ENCODE measurements at places on chromosomes 12 and 14.

- DNase-seq, result peak; percentile 47
Observed at GRCh38 chr12:108234158-108234557, 105.0 kb downstream of the CMKLR1 start.

DNA sequence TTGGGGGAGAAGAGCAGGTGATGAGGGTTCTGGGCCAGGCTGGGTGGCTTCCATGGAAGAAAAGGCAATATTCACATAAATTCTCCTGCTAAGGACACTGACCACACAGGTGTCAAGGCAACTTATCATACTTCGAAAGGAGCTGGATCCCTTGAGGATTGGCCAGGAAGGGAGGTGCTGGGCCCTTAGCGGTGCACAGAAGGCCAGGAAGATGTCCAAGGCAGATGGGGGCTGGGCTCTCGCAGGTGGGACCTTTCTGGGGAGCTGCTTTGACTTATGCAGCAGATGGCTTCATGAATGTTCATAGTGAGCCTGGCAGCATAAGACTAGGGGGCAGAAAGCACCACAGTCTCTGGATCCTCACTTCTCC, 3.9 kb downstream of the CD63 start:
- DNase-seq, result no peak

GRCh38 chr14:54650331-54650958, 83.5 kb downstream of the SAMD4A start:
- peak; percentile 92 for DNase-seq

DNA sequence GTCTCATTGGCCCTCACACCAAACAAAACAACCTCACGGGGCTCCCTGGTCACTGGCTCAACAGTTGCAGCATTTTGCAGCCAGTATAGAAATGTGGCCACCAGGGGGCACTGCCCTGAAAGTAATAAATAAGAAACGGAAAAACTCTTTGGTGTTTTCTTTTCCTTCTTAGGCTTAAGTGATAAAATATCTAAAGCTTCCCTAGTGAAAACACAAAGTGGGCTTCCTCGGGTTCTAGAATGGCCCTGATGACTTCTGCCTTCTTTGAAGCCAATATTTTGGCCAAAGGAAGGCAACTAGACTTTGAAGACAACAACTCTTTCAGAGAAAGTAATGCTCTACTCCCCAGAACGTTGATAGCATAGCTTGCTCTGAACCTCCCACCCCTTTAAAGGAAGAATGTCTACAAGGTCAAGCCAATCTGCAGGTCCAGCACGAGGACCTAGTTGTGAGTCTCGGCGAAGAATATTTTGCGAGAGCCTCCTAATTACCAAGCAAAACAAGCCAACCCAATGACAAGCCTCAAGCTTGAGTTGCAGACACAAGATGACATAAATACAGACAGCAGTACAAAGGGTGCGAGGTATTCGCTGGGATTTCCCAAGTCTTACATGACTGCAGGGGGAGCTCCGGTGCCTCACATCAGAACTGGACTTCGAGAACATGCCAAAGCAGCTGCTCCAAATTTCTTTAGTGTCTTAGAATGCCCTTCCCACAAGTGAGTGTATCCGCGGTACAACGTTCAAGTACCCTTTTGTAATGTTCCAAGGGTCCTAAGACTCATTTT, 2.6 kb downstream of the ITPK1 start:
- DNase-seq, result peak; percentile 86

DNA sequence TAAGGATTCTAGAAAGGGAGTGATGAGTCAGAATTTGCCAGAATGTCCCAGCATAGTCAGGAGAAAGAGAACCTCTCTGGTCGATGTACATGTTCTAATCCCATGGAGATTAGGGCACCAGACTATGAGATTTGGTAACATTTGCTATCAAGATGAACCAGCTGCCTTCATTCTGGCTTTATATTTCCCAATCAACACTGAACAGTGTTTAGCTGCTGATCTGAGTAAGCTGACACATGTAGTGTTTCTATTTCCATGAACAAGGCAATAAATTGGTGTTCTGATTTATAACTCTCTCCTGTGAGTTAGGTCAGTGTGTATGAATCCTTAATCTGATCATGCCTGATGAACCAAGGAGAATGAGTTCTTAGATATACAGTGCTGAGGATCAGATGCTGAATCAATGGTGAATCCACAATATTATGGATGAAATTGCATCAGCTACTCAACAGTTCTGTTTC, 158.0 kb upstream of the AMIGO2 start:
- DNase-seq, result no peak

GRCh38 chr12:116165036-116165425, 112.5 kb downstream of the MED13L start:
- no peak for DNase-seq

DNA sequence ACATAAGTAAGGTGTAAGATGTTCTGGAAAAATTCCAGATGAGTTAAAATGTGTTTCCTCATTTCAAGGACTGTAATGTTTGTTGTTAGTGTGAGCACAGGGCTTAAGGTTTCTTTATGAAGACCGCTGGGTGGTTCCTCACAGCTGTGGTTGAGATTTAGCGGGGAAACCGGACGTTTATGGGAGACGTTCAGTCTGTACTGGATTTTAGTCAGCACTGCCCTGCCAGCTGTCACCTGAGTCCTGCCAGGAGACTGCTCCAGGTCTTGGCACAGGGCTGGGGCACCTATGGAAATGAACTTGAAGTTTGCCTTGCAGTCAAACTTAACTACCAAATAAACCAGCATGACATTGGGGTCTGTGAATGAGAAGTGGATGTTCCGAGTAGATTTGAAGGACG, 555.2 kb downstream of the DIO2 start:
- no peak for DNase-seq

- no peak for DNase-seq
Observed at GRCh38 chr14:51612449-51612848, 39.3 kb upstream of the FRMD6 start.

GRCh38 chr12:47813511-47814196, 6.0 kb downstream of the HDAC7 start:
- DNase-seq, result peak; percentile 58

- DNase-seq, result no peak
Observed at GRCh38 chr14:75886636-75887348, 95.0 kb downstream of the TGFB3 start.

DNA sequence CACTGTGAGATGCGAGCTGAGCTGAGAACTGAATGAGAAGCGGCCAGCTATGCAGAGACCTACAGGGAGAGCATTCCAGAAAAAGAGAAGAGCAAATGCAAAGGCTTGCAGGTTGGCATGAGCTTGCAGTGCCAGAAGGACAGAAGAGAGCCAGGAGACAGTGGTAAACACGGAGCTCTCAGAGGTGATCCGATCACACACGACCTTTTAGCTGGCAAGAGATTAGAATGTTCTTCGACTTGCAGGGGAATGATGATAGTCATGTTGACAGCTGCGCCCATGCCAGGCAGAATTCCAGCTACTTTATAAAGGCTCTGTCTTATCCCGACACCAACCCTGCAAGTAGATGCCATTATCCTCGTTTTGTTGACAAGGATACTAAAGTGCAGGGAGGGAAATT, 256.8 kb downstream of the VRK1 start:
- no peak for DNase-seq

DNA sequence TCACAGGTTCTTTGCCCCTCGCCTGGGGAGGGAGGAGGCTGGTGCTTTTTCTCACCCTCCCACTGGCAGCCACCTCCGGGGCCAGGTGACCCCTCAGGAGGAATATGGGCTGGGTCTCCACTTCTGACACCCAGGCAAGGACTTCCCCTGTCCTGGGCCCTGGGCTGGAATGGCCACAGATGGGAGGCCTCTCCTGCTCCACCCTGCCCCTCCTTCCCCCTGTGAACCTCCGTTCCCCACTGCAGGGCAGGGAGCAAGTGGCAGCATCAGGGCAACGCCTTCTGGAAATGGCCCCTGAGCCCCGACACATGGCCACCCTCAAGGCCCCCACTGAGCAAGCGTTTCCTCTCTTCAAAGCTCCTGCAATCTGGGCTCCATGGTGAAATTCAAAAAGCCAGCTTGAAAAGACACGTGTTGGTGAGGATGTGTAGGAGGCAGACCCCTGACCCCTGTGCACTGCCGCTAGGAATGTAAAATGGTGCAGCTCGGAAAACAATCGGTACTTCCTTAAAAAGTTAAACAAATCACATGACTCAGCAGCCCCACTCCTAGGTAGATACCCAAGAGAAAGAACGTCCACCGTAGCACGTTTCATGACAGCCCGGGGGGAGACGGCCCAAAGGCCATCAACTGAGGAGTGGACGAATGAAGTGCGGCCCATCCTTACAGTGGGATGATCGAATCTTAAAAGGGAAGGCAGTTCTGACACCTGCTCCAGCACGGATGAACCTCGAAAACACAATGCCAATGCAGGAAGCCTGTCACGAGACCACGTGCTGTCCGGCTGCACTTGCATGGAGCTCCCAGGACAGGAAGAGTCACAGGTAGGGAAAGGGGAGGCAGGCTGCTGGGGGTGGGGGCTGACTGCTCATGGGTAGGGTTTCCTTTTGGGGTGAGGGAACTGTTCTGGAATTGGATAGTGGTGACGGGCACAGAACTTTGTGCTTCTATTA, 11.5 kb downstream of the XRCC3 start:
- DNase-seq, result no peak

DNA sequence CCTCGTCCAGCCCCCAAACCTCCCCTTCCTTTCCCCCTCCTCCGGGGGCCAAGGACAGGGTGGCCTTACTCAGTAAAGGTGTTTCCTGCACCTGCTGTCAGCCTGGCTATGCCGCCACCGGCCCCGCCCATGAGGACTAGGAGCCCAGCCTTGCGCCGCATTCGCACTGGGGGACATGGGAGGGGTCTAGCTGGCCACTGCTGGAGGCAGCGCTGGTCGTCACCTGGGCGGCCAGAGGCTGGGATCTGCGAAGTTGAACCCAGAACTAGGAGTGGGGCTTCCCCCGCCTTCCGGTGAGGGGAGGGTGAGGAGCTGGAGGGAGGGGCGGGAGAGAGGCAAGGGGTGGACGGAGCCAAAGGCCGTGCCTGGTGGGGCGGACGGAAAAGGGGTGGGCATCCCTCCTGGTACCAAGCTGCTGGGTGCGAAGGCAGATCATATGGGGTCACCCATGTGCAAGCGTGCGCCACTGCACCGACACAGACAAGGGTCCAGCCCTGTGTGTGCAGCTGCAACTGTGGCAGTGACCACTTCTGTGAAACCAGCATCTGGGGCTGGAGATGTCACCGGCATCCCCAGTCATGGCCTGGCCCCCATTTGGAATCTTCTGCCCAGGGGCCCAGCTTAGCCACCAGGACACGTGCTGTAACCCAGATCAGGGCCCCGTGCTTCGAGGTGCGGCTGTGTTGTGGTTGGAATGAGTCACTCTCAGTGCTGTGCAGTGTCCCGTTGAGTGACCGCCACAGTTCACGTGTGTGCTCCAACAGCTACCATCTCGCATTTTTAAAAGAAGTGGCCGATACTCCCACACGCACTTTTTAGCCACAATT, 8.5 kb downstream of the AMN start:
- no peak for DNase-seq

- no peak for DNase-seq
Observed at GRCh38 chr14:90575336-90575735, 178.5 kb downstream of the CALM1 start.

Data from inflammatory macrophage (primary cell).